ENCODE measurements at places on chromosomes 6 and 20.

DNA sequence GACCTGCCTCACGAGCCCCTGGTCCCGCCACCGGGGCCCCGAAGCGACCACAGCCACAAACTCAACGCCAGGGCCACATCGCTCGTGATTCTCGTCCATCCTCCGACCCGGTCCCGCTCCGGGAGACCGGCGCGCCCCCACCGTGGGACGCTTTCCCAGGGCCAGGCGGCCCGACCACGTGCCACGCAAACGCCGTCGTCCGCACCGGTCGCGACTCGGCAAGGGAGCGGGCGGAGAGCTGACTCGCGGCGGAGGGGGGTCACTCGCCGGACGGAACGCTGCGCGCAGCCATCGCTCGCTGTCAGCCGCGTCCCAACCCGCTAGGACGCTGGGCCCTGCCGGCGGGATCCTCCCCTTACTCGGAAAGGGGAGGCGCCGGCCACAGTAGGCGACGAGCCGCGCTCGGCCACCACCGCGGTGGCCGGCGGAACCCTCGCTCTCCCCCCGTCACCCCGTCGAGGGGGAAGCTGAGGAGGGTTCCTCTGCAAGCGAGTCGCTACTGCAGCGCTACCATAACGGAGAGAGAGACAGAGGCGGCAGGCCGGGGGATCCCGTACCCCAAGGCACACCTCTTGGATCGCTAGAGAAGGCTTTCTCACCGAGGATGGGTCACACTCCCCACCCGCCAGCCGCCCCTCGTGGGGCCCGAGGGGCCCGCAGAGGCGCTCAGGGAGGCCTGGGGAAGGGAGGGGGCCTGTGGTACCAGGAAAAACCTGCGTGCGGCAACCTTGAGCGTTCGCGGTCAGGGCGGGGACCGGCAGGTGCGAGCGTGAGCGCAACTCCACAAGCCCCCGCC is 511.8 kb upstream of the ZNF337 start:
- no peak for DNase-seq

- DNase-seq: no peak
Measured at GRCh38 chr6:139982652-139983295, 608.3 kb upstream of the CITED2 start.

DNA sequence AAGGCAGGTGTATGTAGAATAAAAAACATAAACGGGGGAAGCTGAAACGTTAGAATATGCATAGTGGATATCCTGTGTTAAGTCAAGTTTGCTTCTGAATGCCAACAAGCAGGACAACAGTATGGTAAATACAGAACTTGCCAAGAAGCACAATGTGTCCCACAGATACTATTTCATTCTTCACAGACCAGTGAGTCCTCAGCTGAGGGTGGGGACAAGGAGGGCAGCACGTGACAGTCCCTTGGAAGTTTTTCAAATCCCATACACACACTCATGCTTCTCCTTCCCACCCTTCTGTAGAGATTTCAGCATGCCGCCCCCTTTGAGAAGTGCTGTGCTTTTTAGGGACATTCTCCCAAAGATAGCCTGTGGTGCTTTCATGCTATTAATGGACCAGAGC is 268.5 kb upstream of the ECI2 start:
- DNase-seq: peak; percentile 15

- no peak for DNase-seq
Measured at GRCh38 chr20:48807586-48808381, 20.0 kb downstream of the PREX1 start.

- DNase-seq: peak; percentile 38
Measured at GRCh38 chr6:108635505-108636226, 74.9 kb downstream of the FOXO3 start.

DNA sequence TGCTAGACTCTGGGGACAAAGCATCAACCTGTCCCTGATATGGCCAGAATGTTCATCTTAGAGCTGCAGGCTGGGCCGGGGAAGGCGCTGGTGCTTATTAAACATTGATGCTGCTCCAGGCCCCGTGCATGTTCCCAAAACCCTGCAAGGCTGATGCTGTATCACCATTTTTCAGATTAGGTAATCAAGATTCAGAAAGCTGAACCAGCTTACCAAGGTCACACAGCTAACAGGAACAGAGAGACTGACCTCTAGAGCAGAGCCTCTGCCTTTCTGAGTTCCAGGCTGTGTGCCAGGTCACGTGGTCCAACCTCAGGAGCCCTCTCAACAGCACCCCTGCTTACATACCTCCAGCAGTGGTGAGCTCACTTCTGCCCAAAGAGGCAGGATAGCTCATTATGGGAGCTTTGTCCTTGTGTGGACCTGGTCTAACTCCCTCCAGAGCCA is 16.1 kb upstream of the VSTM2L start:
- no peak for DNase-seq

DNA sequence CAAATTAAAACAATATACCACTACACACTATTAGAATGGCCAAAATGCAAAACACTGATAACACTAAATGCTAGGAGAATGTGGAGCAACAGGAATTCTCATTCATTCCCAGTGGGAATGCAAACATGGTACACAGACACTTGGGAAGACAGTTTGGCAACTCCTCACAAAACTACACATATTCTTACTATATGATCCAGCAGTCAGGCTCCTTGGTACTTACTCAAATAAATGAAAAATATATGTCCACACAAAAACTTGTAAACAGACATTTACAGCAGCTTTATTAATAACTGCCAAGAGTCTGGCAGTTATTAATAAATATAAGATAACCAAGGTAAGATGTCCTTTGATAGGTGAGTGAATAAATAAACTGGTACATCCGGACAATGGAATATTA is 44.9 kb downstream of the ABHD12 start:
- no peak for DNase-seq

DNA sequence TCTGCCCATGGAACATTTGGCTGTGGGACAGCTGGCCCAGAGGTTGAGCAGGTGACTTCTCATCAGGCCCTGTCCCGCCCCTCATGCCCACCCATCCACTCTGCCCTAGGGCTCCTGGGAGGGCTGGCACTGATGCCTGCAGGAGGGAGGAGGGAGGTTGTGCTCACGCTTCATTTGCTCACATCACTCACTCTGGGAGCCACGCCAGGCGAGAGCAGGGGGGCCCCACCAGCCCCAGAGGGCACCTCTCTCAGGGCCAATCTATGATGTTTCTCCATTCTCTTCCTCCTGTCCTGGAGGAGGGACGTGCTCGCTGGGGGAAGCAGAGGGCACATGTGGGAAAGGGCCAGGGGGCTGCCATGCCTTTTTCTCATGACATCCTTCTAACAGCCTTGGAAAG is 10.9 kb upstream of the GLP1R start:
- DNase-seq: no peak

- no peak for DNase-seq
Measured at GRCh38 chr6:148973538-148974208, 226.8 kb downstream of the UST start.

DNA sequence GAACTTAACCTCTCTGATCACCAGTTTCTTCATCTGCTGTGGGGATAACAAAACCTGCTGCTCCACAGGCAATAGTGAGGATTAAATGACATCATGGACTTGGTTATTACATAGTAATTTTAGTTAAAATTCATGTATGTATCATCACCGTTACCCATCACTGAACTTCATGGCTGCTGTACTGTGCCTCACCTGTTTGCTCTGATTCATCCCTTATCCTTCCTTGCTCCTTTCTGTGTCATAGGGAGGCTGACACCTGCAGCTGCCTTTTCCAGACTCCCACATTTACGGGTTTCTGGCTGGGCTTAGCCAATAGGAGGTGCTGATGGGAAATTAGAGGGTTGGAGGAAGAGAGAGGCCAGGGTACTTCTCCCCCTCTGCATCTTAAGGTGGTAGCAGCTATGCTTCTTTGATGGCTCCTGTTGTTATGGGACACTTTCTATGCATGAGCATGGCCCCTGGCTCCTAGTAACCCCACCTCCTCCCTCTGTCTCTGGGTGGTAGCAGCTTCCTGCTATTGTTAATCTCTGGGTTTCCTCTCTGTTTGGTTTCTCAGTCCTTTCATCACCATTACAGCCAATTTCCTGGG is 332.1 kb downstream of the DHX35 start:
- DNase-seq: no peak

DNA sequence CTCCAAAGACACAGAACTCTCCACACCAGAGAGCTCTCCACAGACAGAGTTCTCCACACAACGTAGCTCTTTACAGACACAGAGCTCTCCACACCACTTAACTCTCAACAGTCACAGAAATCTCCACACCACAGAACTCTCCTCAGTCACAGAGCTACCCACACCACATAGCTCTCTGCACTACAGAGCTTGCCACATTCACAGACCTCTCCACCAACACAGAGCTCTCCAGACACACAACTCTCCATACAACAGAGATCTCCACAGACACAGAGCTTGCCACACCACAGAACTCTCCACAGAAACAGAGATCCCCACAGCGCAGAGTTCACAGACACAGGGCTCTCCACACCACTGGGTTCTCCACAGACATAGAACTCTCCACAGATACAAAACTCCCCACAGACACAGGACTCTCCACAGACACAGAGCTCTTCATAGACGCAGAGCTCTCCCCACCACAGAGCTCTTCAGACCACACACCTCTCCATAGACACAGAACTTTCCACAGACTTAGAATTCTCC is 52.5 kb downstream of the ERMARD start:
- no peak for DNase-seq

- DNase-seq: no peak
Measured at GRCh38 chr6:141552463-141552862, 580.3 kb upstream of the GJE1 start.

GRCh38 chr6:167350275-167350696 is 25.4 kb downstream of the TTLL2 start:
- DNase-seq: no peak

DNA sequence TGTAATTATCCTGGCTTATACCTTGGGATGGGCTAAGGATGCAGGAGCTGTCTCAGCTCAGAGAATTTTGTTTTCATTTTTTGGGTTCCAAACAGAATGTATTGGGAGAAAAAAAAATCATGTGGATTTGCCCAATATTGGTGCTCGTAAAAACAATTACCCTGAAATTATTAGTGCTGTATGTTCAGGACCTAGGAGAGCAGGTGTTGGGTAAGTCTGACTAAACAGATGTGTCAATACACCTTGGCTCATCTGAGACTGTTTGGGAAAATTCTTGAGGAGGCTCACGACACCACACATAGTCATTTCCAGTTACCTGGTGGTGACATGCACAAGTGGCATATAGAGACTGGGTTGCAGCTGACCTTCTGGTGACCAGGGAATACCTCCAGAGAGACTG is 802.1 kb upstream of the FLRT3 start:
- DNase-seq: no peak

DNA sequence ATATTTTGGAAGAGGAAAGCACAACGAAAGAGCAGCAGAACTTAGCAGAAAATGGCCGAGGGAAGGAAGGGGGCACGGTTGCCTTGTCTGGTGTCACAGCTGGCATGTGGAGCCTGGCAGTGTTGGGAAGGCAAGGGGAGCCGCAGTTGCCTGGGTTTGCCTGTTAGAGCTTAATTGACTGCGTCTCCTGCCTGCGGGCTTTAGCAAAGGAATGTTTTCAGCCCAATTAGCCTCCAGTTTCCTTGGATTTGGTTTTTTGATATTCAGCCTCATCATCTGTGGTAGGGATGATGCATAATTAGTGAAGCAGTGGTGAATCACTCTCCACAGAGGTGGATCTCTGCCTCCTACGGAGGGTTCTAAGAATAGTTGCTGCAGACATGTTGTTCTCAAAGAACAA is 832.6 kb downstream of the QKI start:
- no peak for DNase-seq

DNA sequence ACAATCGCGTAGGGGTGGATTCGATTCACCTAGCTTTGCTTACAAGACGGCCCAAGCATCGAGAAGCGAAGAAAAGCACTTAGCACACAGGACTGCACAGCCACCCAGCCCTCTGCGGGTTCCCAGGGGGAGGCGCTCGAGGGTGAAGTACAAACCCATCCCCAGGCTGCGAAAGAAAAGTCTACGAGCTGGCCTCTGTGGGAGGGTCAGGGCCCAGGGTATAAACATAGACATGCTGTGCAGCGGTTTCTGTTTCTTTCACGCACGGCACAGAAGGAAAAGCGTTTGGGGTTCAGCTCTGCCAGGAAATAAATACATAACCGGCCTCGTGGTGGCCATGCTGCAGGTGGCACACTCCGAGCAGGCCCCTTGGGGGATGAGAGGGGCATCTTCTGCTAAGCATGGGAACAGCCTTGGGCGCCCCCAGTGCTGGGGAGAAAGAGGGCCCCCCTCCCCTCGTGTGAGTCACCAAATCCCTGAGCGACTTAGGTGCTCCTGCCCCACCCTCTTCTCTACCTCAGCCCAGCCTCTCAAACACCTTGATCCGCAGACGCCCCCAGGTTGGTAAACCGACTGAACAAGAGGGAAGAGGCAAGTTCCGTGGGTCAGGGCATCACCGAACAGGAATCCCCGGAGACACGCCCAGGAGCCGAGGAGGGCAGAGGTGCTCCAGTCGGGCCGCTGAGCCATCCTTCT is 91.6 kb upstream of the RIPOR2 start:
- DNase-seq: no peak

- no peak for DNase-seq
Measured at GRCh38 chr6:40082278-40083043, 148.2 kb upstream of the MOCS1 start.

- no peak for DNase-seq
Measured at GRCh38 chr6:163955756-163956155, 541.2 kb downstream of the QKI start.

DNA sequence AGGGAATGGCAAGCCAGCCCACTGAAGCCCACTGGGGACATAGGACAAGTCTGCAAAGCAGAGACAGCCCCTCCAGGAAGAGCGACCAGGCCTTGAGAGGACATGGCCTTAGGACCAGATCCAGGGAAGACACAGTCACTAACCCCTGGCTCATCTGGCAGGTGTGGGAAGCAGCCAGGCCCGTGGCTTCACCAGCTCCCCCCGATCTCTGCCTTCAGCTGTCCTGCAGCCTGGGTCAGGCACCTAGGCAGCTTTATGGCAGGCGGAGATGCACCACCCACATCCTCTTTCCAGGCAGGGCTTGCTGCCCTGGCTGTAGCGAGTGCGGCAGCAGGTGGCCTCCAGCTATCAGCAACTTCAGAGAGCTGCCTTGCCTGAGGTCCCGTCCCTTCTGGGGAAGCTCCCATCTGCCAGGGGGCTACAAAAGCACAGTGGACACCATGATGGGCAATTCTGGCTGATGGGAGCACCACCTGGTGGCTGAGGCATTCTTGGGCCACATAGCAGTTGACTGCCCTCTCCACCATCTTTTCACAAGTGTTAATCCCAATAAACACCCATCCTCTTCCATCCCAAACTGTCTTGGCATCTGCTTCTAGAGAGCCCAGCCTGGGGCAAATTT is 85.8 kb downstream of the DZANK1 start:
- DNase-seq: no peak

GRCh38 chr6:27812078-27812804 is 100.0 kb downstream of the OR2B2 start:
- no peak for DNase-seq

GRCh38 chr6:167919349-167919748 is 78.1 kb upstream of the KIF25 start:
- no peak for DNase-seq

- DNase-seq: no peak
Measured at GRCh38 chr6:109284675-109285074, 97.6 kb downstream of the CD164 start.
